ENCODE measurements at places on chromosomes 13 and 19. TPM values are rescaled to one million over a fixed set of nuclear protein-coding genes. Genes with fewer than 3 reads are reported as not detected.

- DNase-seq: no peak
Observed at GRCh38 chr19:37583340-37583739, 11.3 kb downstream of the ZNF571 start.

ZNF471 gene
- polyA plus RNA-seq: 4.6 TPM

DNA sequence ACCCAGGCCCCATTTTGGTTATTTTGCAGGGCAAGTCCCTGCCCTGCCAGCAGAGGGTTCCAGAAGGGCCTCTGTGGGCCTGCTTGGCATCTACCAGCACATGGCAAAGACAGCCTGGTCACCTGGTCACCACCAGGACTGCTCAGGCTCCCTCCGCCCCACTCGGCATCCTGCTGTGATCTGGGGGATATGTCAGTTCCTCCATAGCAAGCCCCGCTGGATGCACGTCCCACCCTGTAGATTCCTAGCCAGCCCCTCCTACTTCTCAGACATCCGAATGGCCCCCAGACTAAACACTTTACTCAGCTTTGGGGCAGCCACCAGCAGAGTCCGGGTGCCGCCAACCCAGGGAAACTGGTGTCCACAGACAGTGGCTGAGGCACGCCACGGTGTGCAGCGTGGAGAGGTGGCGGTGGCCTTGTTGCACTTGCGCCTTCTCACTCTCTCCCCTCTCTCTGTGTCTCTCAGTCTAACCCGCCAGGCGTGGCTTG lies 31.8 kb upstream of the USE1 start:
- DNase-seq: no peak

GRCh38 chr19:42420055-42420544 lies 7.1 kb downstream of the LIPE start:
- DNase-seq: no peak

LCP1 gene
- 181 TPM for polyA plus RNA-seq

SIGLEC9 gene
- 6.8 TPM for polyA plus RNA-seq

DNA sequence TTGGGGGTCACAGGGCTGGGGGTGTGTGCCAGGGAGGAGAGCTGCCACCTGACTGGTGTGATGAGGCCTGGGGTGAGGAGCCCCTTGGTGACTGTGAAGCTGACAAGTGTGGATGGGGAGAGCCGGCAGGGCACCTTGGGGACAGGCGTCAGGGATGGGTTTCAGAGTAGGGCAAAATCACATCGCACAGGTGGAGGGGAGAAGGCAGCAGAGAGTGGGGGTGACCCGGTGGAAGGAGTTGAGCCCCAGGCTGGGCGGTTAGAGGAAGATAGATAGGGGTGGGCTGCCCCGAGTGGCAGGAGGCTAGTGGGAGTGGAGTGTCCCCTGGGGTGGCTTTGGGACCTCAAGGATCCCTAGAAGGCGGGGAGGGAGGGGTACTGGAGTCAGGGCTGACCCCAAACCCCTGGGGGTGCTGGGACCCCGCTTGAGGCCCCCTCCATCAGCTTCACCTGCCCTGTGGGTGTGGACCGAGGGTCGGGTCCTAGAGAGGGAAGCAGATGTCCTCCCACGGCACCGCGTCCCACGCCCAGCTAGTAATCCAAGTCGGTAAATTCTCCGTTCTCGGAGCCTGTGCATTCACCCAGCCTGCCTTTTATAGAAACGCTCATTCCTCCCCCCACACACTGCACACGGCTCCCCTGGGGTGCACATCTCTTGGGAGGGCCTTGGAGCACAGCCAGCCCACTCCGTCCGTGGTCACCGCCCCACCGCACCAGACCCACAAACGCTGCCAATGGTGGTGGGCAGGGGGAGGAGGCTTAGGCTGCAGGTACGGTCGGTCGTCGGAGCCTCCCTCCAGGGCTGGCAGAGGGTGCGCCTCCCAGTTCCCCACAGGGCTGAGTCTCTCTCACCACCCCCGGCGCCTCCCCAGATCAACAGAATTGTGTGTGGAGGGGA lies 2.4 kb downstream of the CTXN1 start:
- no peak for DNase-seq

- no peak for DNase-seq
Observed at GRCh38 chr13:110702591-110703526, 3.1 kb downstream of the CARS2 start.

C19orf67 gene
- 0.18 TPM for polyA plus RNA-seq

DNA sequence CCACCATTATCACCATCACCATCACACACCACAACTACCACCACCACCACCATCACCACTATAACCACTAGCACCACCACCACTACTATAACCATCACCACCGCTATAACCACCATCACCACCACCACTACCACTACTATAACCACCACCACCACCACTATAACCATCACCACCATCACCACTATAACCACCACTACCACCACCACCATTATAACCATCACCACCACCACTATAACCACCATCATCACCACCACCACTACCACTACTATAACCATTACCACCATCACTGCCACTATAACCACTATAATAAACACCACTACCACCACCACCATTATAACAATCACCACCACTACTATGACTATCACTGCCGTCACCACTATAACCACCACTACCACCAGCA lies 173.2 kb downstream of the DCLK1 start:
- no peak for DNase-seq

DNA sequence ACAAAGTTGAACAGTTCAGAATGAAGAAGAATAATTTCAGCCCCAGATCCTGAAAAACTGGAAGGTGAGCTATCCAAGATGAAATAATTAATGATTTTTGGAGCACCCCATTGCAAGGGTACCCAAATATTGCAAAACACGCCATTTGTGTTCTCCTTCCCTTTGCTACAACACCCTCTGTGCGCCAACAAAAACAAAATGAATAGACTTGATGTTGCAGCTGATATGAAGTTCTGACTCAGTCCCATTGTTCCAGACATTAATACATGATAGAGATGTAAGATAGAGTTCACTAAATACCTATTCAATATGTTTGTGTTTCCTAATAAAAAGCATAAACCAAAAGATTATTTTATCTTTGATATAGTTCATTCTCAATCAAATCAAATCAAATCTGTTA lies 287.5 kb upstream of the SOX21 start:
- no peak for DNase-seq

- DNase-seq: no peak
Observed at GRCh38 chr13:106475852-106476251, 59.6 kb downstream of the EFNB2 start.

GRCh38 chr13:110233951-110234280 lies 73.0 kb downstream of the COL4A1 start:
- no peak for DNase-seq

DNA sequence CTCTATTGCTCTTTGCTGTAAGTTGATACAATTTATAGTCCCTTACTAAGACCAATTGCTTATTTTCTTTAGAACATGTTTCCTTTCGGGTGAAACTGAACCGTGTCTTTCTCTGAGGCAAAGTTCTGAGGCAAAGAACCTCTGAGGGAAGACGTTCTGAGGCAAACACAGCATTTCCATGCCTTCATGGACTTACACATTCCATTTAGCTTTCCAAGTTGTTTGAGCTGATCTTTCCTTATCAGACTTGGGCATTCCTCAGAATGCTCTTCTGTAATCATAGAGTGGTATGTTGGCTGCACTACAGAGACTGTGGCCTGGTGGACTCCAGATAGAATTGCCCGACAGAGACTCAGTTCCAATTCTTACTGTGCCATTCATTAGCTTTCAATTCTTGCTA lies 579.1 kb downstream of the KCTD12 start:
- DNase-seq: no peak

CNFN gene
- 32.7 TPM for polyA plus RNA-seq

DNA sequence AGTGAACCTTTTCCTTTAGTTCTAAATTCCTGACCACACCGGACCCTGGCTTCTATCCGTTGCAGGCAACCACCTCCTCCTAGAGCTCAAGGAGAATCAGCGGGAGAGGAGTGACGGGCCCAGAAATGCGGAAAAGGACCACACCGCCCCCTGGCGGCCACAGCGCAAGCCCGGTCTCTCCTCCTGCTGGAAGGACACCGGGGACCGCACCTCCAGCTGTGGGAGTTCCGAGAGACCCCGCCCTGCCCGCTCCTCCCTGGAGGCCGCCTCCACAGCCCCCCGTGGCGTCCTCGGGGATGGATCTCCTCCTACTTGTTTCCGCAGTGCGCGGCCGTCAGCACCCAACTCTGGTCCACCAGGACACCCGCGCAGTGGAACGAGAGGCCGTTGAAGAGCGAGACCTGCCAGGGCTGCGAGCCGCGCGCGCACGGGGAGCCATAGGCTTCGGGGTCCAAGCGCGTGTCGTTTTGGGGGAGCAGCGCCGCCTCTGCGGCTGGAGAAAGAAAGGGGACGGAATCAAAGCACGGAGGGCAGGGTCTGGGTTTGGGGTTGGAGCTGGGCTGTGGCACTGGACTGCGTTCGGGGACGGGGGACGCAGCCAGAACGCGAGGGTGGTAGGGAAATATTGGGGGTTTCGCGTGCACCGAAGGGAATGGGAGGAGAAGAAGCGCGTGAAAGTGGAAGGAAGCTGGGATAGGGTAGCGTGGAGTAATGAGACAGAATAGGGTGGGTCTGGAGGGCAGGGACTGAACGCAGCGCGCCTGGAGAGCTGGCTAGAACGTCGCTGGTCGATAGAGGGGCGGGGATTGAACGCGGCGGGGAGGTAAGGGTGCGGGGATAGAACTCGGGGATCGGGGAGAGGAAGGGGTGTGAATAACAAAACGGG lies 2.5 kb downstream of the KLK10 start:
- DNase-seq: peak; percentile 6
